Stimulated activated CD4-positive, alpha-beta T cell treated with anti-CD3 and anti-CD28 coated beads, Interleukin-15, amount 100 ng/mL, for 48 hours (primary cell): ENCODE measurements at places on chromosomes 6 and 20.

DNA sequence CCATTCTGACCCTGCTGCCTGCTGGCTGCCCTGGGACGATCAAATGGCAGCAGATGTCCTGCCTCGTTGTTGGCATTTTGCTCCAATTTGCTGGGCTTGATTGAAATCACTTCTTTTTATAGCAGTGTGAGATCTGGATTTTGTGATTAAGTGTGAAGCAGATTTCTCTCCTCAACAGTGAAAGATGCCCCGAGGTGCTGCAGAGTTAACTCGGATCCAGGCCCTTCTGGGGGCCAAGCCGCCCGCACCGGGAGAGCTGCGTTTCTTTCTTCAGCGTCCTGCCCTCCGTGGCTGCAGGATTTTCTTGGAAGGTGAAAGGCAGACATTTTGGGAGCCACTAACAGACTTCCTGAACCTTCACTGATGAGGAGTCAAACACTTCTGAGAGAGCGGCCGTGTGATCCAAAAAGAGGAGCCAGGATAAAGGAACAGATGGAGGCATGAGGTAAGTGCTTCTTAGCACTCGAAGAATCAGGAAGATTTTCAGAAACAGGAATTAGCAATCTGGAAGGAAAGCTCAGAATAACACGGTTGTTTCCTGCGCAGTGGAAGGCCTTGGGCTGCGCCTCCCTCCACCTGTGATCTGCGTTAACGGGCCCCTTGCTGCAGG is 139.5 kb upstream of the AFDN start:
- DNase-seq: no peak

DNA sequence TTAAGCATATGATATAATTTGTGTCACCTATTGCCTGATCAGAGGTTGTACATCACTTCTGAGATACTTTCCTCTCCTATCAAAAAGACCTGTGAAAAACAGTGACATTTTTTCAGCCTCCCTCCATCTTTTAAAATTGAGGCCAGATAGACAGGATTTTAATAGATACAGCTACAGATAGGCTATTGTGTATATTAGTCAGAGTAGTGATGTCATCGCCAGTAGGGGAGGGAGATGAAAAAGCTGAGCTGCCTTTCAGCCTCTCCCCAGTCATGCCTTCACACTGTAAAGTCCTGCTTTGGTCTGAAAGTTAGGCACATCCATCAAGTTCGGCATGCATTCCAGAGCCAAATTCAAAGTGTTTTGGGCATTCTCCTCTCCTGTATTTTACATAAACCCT is 7.9 kb upstream of the PABPC1L start:
- DNase-seq: no peak

DNA sequence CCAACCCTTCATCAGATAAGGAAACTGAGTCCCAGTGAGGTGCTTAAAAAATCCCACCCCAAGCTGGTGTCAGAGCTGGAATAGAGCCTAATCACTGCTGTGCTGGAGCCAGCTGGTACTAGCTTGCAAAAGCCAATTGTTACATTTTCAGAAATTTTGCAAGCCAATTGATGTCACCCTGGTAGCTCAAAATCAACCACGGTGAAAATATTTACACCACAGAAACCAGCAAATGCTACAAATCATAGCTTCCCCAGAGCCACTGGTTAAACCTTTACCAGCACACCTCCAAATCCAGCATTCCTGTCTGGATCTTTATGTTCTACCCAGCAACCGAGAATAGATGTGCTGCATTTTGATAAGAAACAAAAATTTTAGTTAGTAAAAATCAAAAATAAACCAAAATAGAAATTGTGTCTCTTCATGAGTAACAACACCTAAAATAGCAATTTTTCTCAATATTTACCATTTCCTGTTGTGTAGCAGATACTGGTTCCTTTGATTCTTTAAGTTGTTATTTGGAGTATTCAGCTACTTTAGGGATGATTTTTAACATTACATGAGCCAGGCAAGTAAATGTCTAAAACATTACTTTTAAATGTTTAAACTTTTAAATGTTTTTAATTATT is 7.2 kb upstream of the LCA5 start:
- no peak for DNase-seq

DNA sequence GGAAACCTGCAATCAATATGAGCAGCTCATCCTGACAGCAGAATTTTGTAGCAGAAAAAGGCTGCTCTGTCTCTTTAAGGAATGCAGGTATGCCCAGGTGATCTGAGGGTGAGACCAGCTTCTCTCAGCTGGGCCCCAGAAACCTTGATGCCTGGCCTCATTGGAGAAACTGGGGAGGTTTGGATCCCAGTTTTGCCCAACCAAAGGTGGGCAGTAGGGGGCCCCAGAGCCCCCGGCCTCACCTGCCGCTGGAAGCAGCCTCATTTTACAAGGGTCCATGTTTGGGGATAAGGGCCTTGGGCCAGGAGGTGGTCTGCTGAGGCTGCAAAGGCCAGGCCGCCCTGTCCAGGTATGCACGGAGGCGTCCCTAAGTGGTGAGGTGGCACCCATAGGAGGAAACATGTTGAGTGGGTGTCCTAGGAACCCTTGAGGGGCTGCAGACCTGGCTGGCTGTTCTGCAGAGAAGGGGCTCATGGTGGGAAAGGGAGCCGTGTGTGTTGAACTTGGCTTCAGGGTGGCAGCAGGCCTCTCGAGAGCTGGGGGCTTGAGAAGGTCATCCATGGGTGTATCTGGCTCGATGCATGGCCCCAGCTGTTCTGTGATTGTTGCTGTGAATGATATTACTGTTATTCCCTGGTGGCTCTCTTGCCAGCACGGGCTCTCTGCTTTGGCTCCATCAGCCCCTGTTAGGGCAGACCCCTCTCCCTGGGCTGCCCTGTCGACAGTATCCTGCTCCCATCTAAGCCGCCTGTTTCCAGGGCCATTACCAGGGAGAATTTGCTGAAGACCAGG is 208.4 kb downstream of the CDH4 start:
- no peak for DNase-seq

- no peak for DNase-seq
These were observed 62.7 kb downstream of the DZANK1 start for GRCh38 chr20:18404172-18404571.

GRCh38 chr6:156060013-156060412 is 604.4 kb upstream of the NOX3 start:
- DNase-seq: peak; percentile 0

DNA sequence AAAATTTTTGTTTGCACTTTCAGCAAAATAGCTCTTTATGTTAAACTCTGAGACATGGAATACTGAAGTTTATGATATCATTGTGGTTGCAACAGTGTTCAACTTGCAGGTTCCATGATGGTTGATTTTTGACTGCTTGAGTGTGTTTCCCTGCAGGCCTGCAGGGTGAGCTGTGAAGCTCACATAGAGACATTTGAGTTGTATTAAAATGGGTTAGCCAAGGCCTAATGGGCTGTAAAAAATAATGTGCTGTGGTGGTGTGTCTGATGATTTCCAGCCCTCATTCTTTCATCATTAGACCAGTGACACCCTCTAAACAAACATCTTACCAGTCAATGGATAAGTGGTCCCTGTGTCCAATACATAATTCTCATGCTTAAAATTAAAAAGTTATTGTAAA is 321.4 kb downstream of the FARS2 start:
- no peak for DNase-seq

- no peak for DNase-seq
These were observed 17.4 kb downstream of the PDRG1 start for GRCh38 chr20:31934491-31934890.

DNA sequence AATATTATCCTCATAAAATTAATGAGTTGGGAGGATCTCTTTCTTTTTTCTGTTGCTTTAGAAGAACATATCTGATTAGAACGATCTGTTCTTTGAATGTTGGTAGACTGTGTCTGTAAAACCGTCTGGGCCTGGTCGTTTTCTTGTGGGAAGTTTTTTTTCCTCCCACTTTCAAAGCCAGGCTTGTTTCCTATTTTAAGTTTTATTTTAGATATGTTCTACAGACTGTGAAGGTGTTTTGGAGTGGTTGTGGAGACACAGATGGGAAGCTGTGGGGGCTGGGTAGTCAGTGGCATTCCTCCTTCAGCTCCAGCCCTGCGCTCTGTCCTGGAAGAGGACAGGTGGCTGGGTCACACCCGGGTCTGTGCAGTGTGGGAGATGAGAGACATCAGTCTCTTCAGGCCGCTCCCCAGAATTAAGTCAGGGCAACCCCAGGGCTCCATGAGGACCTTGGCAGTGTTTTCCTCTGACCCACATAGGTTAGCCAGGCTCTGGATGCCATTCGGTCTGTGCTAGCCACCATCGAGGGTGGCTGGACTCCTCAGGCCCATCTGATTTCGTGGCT is 92.0 kb upstream of the SCP2D1 start:
- no peak for DNase-seq

GRCh38 chr20:1423625-1424106 is 30.8 kb upstream of the FKBP1A start:
- DNase-seq: peak; percentile 5

DNA sequence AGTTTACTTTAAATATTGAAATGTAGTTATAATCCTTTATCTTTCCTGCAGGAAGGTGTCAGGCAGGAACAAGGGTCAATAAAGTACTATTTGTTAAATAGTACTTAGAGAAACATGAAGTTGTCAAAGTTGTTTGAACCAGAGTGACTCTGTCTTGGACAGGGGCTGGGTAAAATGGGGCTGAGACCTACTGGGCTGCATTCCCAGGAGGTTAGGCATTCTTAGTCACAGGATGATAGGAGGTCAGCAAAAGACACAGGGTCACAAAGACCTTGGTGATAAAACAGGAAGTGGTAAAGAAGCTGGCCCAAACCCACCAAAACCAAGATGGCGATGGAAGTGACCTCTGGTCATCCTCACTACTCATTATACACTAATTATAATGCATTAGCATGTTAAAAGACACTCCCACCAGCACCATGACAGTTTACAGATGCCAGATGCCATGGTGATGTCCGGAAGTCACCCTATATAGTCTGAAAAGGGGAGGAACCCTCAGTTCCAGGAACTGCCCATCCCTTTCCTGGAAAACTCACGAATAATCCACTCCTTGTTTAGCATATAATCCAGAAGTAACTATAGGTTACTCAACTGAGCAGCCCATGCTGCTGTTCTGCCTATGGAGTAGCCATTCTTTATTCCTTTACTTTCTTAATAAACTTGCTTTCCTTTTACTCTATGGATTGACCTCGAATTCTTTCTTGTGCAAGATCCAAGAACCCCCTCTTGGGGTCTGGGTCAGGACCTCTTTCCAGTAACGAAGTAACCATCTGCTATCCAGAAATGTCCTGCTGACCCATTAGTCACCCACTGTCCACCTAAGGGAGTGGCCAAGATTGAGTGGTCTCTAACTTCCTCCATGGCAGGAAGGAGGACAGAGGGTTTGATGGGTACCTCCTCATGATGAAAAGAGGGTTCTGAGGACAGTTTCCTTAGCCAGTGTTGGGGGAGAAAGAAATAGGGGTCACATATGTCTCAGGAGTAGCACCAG is 19.6 kb downstream of the SLC22A2 start:
- DNase-seq: no peak

DNA sequence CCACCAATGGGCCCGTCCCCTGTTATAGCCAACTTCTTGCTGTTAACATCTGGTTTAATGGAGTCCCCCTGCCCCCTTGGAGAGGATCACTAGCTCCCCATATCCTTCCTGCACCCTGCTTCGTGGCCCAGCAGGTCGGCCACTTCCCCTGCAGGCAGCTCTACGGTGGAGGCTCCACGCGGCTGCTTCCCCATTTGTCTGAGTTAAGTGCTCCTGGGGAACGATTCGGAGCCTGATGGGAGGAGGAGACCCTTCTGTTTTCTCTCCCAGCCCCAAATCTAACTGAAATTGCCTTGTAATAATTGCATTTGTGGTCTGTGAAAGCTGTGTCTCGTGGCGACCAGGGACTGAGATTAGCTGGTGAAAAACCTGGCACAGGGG is 74.6 kb downstream of the SULF2 start:
- no peak for DNase-seq

DNA sequence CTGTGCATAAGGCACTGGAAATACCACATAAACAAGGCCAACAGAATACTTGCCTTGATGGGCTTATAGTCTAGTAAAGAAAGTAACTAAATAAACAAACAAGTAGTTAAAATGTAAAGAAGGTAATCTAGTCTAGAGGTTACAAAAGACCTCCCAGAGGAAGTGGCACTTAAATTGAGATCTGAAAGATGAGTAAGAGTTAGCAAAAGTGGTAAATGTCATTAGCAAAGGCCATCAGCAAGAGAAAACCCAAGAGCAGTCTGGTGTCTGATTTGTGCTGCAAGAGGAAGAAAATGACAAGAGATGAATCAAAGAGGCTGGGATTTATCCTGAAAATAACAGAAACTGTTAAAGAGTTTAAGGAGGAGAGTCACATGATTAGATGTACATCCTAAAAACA is 96.6 kb upstream of the SMLR1 start:
- no peak for DNase-seq

GRCh38 chr6:135222623-135223022 is 41.5 kb downstream of the MYB start:
- DNase-seq: no peak

DNA sequence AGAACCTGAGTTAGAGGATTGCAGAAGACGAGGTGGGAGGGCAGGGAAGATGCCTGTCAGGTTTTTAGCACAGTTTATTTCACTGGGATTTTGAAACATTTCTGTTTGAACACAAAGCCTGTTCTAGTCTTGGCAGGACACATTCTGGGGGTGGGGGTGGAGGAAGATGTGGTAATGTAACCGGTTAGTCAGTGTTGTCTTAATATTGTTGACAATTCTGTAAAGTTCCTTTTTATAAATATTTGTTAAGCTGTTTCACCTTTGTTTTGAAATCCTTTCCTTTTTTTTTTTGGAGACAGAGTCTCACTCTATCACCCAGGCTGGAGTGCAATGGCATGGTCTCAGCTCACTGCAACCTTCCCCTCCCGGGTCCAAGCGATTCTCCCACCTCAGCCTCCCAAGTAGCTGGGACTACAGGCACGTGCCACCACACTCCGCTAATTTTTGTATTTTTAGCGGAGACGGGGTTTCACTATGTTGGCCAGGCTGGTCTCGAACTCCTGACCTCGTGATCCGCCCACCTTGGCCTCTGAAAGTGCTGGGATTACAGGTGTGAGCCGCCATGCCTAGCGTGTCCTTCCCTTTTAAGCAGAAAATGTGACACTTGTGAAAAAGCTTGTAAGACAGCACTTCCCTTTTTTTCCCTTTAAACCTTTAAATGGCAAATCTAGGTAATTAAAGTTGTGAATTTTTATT is 20.2 kb downstream of the SLC9A8 start:
- no peak for DNase-seq

DNA sequence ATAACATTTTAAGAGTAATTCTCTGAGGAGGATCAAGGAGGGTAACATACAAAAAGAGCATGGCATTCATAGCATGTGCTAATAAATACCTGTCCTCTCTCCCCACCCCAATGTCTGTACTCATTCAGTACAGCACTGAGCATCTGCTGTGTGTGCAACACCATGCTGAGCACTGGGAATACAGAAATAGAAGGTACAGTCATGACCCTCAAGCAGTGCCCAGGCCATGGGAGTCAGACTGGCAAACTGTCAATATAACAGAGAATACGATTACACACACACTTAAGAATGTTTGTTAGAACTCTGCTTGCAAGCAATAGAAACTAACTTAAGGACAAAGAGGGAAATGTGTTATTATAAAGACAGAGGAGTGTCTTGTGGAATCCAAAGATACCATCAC is 24.7 kb upstream of the ZFAND3 start:
- no peak for DNase-seq

DNA sequence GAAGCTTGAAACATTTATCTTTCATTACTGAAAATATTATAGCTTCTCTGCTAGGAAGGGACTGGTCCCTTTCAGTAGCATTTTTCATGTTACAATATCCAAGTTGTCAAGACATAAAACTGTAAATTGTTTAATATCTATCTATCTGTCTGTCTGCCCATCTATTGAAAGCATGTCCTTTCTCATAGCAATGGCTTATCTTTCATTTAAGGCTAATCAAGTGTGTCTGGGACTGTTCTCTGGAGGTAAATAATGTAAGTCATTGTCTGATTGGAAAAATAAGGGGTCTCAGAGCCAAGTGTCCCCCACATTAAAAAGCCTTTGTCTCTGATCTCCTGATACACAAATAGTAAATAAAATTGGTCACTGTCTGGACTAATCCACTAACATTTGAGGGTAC is 135.5 kb downstream of the PKHD1 start:
- DNase-seq: no peak
